ENCODE measurements at places on chromosomes 16 and 17.

- no peak for DNase-seq
Measured at GRCh38 chr17:1241929-1242328, 28.3 kb upstream of the BHLHA9 start.

DNA sequence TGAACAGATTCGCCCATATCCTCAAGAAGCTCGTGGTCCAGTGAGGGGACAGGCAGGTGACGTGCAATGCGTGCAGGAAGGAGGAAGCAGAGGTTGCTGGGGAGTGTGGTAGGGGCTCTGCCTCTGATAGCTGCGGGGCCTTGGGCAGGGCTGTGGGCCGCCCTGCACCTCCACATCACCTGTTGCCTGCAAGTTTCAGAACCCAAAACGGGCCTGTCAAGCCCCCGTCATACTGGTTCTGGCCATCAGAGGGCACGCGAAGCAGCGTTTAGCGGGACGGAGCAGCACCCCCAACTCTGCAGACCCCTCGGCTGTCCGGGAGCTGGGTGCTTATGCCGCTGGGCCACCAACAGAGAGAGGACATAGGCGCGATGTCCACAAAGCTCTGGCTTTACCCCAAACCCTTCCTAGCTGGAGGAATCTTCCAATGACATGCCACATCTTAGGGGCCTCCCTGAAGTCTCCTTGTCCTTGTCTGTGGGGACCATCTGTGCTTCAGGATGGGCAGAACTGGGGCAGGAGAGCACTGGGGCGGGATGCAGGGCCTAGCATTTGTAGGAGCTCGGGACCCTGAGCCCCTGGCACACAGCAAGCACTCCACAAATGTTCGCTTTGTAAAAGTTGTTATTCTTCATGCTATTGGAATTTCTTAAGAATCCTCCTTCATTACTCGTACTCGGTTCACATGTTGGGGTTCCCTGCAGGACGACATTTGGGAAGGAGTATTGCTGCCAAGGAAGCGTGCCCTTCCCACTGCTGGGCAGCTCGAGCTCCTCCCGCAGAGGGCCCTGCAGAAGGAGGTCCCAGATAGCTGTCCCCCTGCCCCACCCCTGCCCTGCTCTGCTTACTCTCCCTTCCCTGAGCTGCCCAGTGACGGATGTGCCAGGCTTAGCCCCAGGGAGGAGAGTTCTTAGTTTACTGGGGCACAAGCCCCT lies 64.3 kb downstream of the CNGB1 start:
- DNase-seq: no peak

GRCh38 chr17:34886831-34887230 lies 74.4 kb downstream of the CCT6B start:
- no peak for DNase-seq

DNA sequence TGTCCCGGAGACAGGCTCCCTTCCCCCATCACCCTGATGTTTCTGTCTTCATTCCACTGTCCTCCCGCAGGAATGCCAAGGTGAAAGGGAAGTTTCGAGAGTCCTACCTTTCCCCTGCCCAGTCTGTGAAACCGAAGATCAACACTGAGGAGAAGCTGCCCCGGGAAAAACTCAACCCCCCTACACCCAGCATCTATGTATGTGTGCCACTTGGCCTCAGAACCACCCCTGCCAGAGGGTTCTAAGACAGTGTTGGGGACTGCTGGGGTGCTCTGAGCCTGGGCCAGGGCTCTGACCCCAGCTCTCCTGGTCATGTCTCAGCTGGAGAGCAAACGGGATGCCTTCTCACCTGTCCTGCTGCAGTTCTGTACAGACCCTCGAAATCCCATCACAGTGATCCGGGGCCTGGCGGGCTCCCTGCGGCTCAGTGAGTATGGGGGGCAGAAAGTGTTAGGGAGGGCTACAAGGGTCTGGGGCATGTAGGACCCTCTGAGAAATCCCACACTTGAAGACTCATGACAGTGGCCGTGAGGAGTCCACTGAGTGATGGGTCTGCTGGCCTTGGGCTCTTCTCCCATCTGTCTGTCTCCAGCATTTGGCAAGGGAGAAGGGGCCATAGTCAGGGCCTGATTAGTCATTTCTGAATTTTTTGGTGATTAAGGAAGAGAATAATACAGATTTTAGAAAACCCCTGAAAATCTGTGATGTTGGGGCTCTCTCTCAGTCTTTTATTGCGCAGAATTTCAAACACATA lies 4.9 kb upstream of the TMEM88 start:
- peak; percentile 20 for DNase-seq

- no peak for DNase-seq
Measured at GRCh38 chr17:27824745-27825144, 24.4 kb upstream of the NOS2 start.

- DNase-seq: no peak
Measured at GRCh38 chr16:28589930-28590329, 6.9 kb downstream of the SULT1A2 start.

GRCh38 chr17:58321571-58322525 lies 6.7 kb downstream of the TSPOAP1 start:
- no peak for DNase-seq

DNA sequence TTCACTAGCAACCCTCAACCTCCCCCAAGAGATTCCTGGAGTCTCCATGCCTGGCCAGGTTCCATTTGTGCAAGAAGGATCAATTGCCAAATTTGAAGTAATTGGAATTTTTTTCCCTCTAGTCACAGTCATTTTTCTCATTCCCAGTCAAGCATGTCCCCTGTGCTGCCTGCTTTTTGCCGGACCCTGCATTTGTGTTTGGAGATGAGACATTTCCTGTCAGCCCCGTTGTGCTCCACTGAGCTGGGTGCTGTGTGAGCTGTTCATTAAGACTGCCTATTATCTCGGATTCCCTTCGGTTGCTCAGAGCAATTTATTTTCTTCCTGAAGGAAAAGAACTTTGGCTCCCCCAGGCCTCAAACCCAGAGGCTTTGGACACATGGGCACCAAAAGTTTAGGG lies 201.0 kb upstream of the NLRP1 start:
- no peak for DNase-seq
